CD4-positive, alpha-beta T cell treated with Interleukin-17A for 4 hours (primary cell): ENCODE measurements at places on chromosomes 12 and 14.

GRCh38 chr14:33435911-33436689, 497.4 kb downstream of the NPAS3 start:
- DNase-seq = no peak

- DNase-seq = no peak
Measured at GRCh38 chr14:36667679-36668078, 6.0 kb downstream of the PAX9 start.

- no peak for DNase-seq
Measured at GRCh38 chr14:61706096-61706690, 10.9 kb downstream of the HIF1A start.

DNA sequence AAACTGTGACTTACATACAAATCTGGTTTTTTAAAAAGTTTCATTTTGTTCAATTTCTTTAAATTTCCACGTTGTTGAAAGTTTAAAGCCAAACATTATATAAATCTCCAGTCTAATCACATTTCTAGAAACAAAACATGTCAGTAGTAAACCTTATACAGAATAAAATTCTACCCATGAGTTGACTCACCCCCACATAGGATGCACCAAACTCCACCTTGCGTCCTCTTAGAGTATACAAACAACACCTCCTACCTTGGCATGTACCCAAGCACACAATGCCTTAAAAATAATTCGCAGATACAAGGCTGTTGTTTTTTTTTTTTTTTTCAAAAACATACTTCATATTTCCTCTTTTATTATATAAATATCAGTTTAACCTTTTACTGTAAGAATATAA, 3.3 kb downstream of the FBXL14 start:
- peak; percentile 66 for DNase-seq

DNA sequence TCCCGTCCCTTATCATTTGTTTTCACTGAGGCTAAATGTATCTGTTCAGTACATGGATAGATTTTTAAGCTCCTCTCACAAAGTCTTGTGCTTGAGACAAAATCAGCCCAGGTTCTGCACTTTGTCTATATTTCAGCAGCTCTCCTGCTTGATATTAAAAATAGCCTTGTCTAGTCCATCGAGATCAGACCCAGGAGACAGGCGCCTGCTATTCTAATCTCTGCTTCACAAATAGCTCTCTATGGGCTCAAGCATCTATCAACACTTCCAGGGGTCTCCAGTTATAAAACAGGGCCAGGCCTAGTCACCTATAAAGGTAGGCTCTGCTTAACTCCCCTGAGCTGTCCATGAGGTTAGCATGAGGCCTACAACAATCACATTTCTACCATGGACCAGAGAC, 62.5 kb downstream of the ZFP36L1 start:
- DNase-seq = no peak
